ENCODE measurements at places on chromosomes 7 and 10.

DNA sequence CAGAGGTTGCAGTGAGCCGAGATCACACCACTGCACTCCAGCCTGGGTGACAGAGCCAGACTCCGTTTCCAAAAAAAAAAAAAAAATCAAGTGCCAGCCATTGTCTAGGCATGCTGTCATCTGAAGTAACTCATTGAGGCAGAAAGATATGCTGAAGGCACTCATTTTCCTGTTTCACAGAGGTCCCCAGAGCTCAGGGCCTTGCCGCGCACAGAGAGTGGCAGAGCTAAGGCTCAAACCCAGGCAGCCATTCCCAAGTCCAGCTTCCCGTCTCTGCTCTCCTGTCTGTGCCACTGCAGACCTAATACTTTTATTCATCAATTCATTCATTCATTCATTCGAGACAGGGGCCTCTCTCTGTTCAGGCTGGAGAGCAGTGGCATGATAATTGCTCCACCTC, 3.5 kb downstream of the GRIFIN start:
- no peak for DNase-seq

- DNase-seq: no peak
Measured at GRCh38 chr7:26292768-26293560, 1.3 kb downstream of the SNX10 start.

DNA sequence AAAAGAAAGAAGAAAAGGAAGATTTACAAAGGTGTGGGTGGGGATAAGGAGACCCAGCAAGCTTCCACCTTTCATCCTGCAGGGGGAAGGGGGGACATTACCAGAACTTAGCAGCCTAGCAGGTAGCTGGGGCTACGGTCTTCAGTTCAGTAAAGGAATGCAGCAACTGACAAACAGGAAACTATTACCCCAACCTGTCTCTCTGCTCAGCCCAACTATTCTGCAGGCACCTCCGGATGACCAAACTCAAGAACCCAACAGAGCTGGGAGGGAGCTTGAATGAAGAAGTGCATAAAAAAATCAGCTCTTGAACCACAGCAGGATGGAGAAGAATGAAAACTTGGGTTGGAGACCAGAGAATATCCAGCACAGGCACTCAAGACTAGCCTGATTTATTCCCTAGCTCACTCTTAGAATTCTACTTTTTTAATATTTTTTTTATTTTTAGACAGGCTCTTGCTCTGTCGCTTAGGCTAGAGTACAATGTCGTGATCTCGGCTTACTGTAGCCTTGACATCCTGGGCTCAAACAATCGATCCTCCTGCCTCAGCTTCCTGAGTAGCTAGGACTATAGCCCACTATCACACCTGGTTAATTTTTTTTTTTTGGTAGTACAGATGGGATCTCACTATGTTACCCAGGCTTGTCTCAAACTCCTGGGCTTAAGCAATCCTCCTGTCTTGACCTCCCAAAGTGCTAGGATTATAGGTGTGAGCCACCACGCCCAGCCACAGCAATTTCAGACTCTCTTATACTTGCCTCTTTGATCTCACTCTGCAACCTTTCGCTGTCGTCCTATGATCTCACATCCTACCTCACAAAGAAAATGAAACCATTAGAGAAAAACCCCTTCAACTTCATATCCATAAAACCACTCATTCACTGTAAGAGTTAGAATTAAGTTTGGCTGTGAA, 18.5 kb upstream of the C10orf67 start:
- DNase-seq: no peak

GRCh38 chr7:17415955-17416354, 117.5 kb downstream of the AHR start:
- DNase-seq: no peak

DNA sequence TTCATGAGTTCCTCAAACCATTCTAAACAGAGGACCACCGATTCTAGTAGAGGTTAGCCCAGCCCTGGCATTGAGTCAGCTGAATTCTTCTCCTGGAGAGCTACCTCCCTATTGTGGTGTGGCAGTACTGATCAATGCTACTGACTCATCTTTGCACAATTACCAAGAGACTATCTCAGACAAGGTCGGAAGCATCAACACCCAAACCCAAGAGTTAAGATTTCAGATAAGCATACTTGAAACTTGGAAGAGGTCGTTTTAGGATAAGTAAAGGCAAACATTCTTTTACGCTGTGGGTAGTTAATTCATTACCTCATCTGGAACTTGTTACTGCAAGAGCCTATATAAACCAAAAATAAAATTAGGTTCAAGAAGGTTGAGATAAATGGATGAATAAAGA, 154.6 kb upstream of the NRBF2 start:
- DNase-seq: no peak

DNA sequence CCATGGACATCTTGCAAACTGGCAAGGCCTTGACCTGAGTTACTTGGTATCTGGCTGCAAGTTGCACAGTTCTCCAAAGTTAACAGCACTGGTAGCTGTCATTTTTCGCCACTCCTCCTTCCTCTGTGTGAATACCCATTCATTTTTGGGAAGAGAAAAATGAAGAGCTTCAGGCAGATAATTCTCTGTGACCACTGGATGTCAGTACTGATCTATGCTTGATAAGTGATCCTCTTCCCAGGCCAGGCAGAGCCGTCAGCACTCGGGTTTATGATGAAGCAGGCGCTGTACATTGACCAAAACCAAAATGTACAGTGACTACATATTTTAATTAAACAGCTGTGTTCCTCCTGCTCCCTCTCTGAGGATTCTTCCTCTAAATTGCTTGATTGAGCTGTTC, 55.9 kb upstream of the PDZD8 start:
- DNase-seq: no peak

GRCh38 chr10:3126741-3127346, 45.7 kb downstream of the PITRM1 start:
- no peak for DNase-seq

DNA sequence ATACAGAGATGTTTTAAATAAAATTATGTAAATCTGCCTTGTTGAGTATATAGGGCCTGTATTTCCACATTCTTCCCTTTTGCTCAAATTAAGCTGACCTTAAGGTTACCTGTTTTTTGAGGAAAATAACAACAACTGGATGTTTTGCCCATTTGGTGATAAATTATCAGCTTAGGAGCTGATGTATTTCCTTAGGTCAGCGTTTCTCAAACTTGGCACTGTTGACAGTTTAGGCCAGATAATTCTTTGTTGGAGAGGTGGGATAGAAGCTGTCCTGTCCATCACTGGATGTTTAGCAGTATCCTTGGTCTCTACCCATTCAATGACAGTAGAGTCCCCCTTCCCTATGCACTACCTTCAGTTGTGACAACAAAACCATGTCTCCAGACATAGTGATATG, 7.2 kb downstream of the GSTO2 start:
- no peak for DNase-seq

All from stimulated activated CD4-positive, alpha-beta T cell treated with anti-CD3 and anti-CD28 coated beads, Interleukin-15, amount 100 ng/mL, for 1 hour (primary cell).